ENCODE measurements at places on chromosomes 7 and 10.

DNA sequence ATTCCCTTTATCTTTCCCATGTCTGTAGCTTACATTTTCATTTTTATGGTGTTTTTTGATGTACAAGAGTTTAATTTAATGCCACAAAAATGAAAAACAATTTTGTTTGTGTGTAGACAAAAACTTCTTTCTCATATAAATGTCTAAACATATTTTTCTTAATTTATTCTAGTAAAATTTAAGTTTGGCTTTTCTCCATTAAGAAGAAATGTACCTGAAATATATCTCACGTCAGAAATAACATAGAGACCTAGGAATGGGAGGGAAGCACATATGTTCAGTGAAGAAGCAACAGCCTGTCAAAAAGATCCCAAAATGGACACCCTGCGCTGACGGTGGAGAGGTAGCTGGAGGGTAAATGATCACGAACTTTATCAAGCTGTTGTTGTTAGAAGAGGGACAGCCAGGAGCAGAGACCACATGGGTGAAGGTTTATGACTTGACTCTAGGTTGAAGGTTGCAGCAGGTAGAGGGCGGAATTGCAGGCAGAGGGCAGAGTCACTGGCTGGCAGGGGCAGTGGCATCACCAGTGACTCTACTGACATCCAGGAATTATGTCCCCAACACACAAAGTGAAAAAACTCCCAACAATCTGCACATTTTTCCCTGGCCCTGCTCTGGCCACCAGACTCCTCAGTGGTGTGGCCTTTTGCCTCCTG lies 225.9 kb upstream of the PRSS58 start:
- DNase-seq: no peak

GRCh38 chr10:116007256-116007891 lies 265.6 kb downstream of the GFRA1 start:
- DNase-seq: no peak

GRCh38 chr7:132815696-132816311 lies 239.5 kb upstream of the PLXNA4 start:
- no peak for DNase-seq

GRCh38 chr7:32680259-32681173 lies 185.2 kb downstream of the AVL9 start:
- no peak for DNase-seq

DNA sequence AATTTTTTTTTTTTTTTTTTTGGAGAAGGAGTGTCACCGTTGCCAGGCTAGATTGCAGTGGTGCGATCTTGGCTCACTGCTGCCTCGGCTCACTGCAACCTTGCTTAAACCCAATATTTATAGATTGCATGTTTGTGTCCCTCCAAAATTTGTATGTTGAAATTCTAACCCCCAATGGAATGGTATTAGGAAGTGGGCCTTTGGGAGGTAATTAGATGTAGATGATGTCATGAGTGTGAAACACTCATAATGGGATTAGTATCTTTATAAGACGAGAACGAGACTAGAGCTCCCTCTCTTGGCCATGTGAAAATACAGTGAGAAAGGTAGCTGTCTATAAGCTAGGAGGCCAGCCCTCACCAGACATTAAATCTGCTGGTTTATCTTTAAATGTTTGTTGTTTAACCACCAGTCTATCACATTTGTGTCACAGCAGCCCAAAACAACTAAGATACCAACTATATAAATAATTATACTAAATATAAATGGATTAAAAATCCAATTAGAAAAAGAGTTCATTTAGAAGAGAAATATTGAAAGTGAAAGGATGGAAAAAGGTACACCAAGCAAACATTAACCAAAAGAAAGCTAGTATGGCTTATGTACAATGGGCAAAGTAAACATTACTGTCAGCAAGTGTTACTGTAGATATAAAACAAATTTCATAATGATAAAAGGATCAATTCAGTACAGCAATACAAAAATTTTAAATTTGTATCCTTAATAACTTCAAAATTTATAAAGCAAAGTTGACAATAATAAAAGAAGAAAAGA lies 9.3 kb downstream of the TCAF1 start:
- no peak for DNase-seq

All from iPS DF 6.9 (cell line).